ENCODE measurements at places on chromosomes 13 and 19.

DNA sequence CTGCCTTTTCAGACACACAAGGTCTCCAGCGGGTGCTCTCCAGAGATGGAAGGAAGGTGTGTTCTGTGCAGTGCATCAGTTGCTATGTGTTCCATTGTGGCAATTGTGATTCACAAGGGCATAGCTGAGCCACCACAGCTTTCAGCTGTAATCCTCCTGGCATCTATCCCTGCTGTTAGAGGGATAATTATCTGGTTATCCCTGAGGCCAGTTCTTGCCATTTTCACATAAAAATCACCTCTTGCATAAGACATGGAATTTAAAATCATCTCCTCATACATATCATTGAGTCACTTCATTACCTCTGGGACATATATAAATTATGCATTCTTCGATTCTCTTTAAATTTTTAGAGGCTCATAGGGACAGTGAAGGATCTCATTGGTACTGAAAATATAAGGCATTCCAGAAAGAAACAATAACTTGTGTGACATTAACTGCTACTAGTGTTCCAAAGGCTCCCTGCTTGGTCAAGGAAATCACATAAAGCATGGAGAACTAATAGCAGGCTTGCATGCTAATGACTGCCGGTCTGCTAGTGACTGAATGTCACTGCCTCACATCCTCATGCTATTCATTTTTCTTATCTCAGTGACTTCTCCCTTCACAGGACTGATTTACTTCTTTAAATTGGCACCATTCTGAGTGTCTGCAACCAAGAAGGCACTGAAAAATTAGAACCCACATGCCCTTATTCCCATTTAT is 214.0 kb downstream of the ENOX1 start:
- no peak for DNase-seq

DNA sequence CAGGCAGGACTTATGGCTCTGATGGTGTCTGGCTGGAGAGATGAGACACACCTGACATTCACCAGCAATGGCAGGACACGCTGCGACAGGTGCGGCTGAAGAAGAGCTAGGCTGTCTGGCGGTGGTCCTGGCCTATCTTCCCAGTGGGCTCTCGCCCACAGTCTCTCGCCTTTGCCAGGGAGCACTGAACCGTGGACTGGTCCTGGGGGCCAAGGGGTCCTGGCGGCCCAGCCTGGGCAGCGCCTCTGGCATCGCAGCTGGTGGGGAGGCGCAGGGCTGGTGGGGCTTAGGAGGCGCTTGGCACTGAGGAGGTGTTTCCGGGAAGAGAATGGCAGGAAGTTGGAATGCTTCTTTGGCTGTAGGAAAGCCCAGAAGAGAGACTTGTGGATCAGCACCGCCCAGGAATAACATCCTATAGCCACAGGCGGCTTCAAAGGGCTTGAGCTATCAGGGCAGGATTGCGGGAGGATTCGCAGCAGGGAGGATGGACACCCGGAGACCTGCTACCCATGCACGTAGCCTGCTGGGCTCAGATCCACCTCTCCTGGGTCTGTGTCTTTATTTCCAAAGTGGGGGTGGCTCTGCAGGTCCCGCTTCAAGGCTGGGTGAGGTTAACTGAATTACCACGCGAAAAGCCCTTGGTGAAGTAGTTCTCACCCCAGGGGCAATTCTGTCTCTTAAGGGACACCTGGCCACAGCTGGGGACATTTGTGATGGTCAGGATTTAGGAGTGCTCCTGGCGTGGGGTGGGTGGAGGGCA is 14.6 kb downstream of the KDM4B start:
- DNase-seq: no peak

GRCh38 chr19:46080561-46080960 is 39.8 kb upstream of the IGFL4 start:
- DNase-seq: no peak

DNA sequence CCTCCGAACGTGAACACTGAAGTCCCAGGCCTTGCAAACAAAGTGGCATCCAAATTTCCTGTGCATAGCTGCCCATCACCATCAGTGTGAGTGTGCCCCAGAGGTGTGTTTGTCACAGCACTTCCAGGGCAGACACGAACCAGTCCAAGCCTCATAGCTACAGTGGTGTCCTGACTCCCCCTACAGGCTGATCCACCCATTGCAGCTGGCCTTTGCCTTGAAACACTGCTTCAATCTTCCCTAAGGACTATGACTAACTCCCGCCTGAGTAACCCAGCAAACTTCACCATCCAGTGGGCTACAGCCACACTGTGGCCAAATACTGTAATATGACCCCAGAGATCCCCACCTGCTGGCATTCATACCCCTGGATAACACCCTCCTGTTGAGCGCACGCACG is 3.9 kb downstream of the ZNF266 start:
- DNase-seq: peak; percentile 37

- DNase-seq: no peak
Observed at GRCh38 chr19:10862561-10863106, 8.7 kb upstream of the CARM1 start.

DNA sequence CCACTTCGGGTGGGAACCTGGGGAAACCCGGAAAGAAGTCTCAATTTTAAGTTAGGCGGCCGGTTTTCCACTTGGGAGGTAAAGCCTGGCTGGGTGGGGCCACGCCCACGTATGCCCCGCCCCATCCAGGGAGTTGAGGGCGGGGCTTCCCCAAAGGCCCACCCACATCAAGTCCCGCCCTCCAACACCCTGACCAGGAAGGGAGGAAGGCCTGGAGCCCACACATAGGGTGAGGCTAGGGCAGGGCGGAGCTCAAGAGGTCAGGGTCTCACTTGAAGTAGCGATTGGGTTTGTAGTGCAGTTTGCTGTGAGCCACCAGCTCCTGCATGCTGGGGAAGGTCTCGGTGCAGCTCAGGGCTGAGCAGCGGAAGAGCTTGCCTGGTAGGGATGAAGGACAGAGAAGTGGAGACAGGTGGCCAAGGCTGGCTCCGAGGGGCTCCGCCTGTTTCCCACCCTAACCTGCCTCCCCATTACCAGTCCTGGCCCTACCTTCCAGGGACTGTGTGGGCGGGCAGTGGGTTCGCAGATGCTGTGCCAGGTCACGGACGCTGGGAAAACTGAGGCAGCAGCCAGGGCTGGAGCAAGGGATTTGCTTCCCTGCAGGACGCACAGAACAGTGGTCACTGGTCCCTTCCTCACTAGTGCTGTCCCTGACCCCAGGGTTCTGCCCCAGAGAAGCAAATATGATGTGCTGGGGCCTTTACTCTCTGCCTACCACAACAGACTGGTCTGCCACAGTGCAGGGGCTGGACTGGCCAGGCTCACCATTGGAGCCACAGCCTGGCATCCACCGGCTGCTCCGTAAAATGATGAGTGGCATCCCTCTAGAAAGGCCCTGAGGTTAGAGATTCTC is 1.6 kb downstream of the ZNF414 start:
- DNase-seq: no peak

DNA sequence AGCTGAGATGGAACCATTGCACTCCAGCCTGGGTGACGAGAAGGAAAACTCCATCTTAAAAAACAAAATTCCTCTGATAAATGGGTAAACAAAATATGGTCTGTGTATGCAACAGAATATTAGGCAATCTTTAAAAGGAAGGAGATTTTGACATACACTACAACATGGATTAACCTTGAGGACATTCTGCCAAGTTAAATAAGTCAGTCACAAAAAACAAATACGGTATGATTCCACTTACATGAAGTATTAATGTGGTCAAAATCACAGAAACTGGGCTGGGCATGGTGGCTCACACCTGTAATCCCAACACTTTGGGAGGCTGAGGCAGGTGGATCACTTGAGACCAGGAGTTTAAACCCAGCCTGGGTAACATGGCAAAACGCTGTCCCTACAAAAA is 3.0 kb upstream of the ZNF444 start:
- DNase-seq: no peak

DNA sequence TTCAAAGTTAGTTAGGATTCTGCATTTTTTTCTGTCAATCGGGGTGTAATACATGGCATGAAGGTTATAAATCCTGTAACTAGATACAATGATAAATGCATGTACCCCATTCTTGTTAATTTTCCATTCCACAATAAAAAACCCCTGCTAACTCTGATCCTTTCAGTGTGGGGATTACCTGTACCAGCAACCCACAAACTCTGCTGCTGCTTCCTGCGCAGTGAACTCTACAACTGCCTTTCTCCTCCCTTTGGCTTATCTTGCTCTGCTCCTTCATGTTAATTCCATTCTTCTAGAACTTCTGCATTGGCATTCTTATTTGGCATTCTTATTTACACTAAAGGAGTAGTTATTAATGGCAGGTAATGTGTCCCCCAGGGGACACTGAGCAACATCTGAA is 273.1 kb downstream of the KLF12 start:
- DNase-seq: no peak

DNA sequence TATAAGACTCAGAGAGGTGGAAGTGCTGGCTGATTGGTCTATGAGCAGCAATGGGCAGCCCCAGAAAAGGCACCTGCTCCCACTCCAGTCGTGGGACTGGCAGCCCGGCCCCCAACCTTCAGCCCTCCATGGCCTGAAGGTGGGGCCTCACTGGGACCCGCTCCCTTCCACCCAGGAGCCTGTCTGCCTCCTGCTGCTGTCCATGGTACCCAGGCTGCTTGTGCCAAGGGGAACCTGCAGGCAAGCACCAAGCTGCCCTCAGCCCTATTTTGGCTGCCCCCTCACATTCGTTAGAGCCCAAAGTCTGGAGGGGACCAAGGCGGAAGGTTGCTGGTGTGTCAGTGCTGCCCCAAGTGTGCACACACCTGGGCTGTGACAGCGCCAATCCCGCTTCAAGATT is 2304.9 kb downstream of the PCDH9 start:
- no peak for DNase-seq

DNA sequence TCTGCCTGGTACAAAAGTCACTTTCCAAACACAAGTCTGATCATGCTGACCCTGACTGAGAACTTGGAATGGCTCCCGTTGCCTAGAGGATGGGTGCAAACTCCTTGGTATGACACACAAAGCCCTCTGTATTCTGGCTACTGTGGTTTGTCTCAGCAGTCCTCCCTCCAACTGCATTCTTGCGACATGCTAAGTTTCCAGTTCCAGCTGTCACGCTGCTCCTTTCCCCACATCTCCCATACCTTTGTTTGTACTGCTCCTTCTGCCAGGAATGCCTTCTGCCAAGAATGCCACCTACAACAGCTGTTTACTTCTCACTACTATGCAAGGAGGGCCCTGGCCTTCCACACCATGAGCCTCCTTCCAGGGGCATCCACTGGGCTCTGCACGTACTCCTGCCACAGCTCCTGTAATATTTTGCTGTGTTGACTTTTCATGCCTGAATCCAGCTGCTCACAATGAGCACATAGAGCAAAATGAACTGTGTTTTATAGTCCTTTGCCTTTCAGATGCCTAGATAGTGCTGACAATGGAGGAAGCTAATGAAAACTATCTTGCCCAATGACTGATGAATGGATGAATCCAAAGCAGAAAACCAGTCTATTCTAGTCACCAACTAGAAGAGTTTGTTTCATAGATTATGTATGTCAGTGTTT is 543.7 kb downstream of the EFNB2 start:
- no peak for DNase-seq

DNA sequence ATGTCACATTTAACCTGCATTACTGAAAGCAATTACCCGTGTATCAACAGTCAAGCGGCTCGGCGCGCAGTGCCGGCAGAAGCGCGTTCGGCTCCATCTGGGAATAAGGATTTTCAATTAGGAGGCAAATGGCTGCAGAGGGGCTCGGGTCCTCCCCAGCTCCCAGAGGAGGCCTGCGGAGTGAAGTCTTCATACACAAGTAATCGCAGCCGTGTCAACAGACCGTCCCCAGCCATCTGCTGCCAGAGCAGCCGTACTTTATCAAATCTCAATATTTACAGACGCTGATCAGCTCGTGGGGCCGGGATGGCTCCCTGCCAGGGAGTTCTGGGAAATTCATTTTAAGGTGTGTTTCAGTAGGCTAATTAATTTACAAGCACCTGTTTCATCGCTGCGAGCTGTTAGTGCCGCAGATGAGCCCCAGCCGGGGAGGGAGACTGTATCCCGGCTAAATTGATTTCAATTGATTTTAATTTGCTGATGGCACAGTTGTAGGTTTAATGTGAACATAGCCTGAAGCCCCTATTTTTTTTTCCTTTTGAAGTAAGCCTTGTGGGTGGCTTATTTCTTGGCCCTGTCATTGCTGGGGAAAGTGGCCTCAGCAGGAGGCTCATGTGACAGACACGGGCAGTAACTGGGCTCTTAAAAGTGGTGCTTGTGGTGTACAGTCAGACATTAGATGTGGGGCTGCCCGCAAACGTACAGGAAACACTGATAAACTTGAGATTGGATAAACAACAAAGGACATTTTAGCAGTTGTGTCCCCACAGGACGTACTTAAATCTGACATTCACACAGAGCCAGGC is 252.7 kb downstream of the TEX29 start:
- no peak for DNase-seq

DNA sequence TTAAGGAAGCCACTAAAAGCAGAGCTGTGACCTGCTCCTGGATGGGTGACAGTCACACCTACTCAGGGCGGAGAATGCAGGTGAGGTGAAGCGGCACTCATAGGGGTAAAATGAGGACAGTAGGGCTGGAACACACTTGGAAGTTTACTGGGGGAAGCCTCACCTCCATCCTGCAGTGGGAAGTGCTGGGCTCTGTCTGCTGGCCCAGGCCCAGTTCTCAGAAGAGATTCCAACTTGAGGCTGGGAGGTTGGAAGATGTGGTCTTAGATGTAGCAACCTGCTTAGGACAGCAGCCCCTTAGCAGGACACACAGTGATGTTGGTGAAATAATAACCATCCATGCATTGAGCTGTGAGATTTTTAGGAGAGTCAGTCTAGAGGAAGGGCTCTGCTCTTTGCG is 4.6 kb downstream of the MEDAG start:
- DNase-seq: no peak

DNA sequence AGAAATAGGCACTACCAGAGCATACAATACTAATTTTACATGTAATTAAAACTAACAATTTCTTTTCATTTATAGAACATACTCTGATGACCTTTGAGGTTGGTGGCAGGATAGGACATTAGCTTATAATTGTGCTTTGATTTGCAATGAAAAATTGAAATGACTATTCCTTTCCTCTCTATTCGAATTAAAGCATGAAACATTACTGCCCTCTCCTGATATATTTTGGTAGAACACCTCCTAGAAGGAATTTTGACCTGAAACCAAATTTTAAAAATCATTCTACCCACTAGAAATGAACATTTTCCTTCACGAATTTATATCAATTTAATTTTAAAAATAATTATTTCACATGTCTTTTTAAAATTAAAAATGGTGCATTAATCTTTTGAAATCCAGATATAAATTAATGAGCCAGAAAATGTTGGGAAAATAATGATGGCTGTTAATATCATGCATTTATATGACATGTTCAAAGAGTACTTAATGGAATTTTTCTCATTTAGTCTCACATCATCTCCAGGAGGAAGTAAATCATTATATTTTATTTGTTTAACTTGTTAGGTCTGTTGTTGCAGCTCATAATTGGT is 556.3 kb upstream of the ARGLU1 start:
- DNase-seq: no peak

- DNase-seq: no peak
Observed at GRCh38 chr19:8155318-8155717, 5.9 kb upstream of the FBN3 start.

DNA sequence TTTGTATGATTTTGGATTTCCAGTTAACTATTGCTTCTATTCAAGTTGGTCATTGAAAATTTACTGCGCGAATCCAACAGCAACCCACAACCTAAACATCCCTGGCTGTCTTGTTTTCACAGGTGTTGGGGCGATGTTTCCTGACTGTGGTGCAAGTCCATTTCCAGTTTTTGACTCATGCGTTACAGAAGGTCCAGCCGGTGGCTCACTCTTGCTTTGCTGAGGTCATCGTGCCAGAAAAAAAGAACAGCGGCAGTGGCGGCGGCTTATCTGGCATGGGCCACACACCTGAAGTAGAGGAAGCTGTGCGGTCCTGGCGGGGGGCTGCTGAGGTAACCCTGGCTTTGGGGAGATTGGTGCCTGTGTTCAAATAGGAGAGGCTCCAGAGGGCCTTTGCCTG is 45.2 kb upstream of the GPI start:
- DNase-seq: no peak

Measured in NK-92 treated with Interleukin-12 subunit alpha and Interleukin-12 subunit beta, amount 100 ng/mL, for 24 hours (cell line).